Thoracic aorta (tissue), 2 donors: ENCODE measurements at places on chromosomes 6 and 20. TPM values are rescaled to one million over a fixed set of nuclear protein-coding genes. Genes with fewer than 3 reads are reported as not detected.

DNA sequence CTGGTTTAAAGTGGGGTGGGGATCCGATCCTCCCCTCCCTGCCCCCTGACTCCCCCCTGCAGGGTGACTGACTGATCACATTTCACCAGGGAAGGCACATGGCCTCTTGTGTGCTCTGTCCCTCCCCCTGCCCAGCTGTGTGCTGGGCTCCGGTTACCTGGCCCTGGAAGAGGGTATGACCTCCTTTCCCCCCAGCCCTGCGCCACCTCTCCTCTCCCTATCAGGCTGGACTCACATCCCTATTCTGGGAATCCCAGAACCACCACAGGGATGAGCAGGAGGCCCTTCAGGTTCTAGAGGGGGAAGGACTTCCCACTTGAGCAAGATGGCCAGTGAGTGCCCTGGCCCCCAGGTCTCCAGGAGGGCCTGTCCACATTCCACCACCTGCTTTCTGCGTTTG, 2.1 kb upstream of the IP6K3 start:
- H3K27ac ChIP-seq, result no peak overlapping the region
- no peaks in the 10 kb centered on the region for H3K27me3 ChIP-seq
- peaks cover 11% of the 10 kb centered on the region for H3K4me1 ChIP-seq
- H3K36me3 ChIP-seq, result no peaks in the 10 kb centered on the region
- no peak overlapping the region for H3K4me3 ChIP-seq
- no peak for DNase-seq

GRCh38 chr6:156438350-156438923, 338.7 kb upstream of the ARID1B start:
- H3K36me3 ChIP-seq, result no peaks in the 10 kb centered on the region
- no peaks in the 10 kb centered on the region for H3K4me1 ChIP-seq
- no peaks in the 10 kb centered on the region for H3K27me3 ChIP-seq
- DNase-seq, result no peak

GRCh38 chr6:17621003-17621402, 20.9 kb downstream of the FAM8A1 start:
- no peak for DNase-seq
- H3K27me3 ChIP-seq, result no peaks in the 10 kb centered on the region
- H3K4me3 ChIP-seq, result no peak overlapping the region
- no peaks in the 10 kb centered on the region for H3K4me1 ChIP-seq
- H3K36me3 ChIP-seq, result peaks cover 22% of the 10 kb centered on the region

DNA sequence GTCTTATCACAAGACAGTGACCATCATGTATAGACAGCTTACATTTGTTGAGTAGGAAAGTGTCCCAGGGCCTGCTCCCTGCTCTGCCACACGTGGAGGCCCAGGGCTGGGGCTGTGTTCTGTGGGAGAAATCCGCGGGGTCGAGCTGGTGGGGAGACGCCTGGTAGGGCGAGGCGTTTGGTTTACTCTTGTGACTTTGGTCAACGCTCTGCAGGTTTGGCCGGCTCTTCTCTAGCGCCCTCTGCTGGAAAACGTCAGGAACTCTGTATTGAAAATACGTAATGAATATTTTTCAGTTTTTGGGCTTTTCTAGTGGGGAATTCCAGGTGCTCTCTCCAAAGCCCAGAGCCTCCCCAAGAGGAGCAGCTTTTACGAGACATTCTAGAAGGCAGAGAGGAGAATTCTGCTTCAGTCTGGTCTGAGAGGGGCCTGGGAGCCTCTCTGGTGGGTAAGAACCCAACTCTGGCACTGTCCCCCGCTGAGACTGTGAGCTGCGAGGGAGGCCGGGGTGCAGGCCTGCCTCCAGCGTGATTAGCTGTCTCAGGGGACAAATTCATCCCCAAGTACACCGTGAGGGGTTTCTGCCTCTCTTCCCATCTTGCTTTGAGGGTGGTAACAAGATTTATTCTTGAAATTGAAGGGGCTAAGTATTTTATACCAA, 112.6 kb upstream of the RALGAPA2 start:
- H3K27ac ChIP-seq, result no peak overlapping the region
- H3K4me3 ChIP-seq, result no peak overlapping the region
- H3K27me3 ChIP-seq, result no peaks in the 10 kb centered on the region
- no peak for DNase-seq

- no peaks in the 10 kb centered on the region for H3K36me3 ChIP-seq
- H3K27ac ChIP-seq, result no peak overlapping the region
- DNase-seq, result no peak
- H3K4me3 ChIP-seq, result no peak overlapping the region
- no peaks in the 10 kb centered on the region for H3K4me1 ChIP-seq
Observed at GRCh38 chr6:23339268-23339667, 769.9 kb downstream of the HDGFL1 start.

The GPX5 gene
- not detected for total RNA-seq

DNA sequence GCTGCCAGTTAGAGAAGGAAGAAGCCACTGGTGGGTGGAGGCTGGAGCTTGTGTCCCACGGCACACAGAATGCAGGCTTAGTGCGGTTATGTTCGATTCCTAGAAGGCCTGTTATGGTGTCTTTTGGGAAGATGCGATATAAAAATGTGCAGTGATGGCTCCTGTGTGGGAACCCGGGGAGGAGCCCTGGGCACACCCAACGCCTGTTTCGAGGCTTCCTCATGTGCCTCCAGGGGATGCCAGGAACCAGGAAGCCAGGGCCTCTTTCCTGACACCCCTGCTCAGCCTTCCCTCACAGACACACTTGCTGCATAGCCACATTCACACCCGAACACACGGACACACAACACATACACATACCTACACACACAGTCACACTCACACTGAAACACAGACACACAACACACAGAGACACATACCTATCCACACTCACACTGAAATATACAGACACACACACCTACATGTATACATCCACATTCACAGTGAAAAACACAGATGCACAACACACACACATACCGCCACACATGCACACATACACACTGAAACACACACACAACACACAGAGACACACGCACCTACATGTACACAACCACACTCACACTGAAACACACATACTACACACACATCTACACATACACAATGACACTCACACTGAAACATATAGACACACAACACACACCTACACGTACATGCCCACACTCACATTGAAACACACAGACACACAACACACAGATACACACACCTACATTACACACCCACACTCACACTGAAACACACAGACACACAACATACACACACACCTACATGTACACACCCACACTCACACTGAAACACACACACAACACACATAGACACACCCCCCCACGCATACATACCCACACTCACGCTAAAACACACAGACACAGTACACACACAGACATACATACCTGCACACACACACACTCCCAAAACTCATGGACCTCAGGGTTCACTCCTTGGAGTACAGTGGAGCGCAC, 1.2 kb upstream of the CST11 start:
- no peak for DNase-seq
- H3K27me3 ChIP-seq, result no peaks in the 10 kb centered on the region
- H3K27ac ChIP-seq, result no peak overlapping the region
- H3K4me3 ChIP-seq, result no peak overlapping the region

DNA sequence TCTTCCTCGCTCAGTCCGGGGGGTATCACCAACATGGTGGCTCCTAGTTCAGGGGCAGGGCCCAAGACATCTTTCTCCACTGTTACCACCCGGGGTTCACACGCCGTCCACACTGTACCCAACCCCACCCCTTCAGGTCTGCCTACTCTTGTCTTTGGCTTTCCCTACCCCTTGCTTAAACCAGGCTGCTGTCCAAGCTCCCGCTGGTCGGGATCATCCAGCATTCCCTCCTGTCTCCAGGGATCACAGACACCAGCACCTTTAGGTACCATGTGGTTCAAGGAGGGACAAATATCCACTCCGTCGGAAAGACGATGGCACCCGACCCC, 395 bp downstream of the NELFE start:
- H3K36me3 ChIP-seq, result peaks cover 59% of the 10 kb centered on the region
- peak overlapping the region; percentile 92 for H3K4me3 ChIP-seq
- peaks cover 23% of the 10 kb centered on the region for H3K4me1 ChIP-seq
- DNase-seq, result no peak
- peak overlapping the region; percentile 94 for H3K27ac ChIP-seq

The ZNF391 gene
- 1.6 TPM for total RNA-seq

The COL9A1 gene
- total RNA-seq, result not detected

The SLX4IP gene
- total RNA-seq, result 5.8 TPM

DNA sequence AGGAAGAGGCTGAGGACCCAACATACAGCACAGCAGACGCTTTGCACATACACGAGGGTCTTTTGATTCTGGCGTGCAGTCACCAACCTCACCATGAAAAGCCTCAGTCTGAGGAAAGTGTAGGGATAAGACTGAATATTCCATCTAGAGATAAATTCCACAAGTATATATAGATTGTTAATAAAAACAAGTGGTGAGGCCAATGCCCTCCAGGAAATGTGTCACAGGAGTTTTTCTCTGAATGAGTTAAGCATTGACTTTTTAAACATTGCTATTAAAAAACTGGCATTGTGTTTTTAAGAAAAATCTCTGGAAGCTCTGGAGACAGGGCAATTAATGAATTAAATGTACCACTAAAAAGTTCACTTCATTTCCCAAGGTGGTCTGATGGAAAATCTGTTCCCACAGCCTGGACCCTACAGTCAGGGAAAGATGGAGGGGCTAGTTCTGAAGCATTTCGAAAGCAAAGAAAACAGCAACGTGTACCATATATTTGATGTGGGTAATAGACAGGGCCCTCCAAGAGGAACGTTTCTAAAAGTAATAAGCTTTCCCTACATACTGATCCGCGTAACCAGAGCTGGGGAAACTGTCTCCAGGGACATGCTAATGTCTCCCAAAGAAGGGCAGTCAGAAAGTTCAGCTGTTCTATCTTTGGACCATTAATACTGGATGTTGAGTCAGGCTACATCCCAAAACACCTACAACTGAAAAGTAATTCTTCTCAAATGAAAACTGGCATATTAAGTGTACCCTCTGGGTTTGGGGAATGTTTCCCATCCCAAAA, 301.1 kb downstream of the FOXC1 start:
- H3K27me3 ChIP-seq, result no peaks in the 10 kb centered on the region
- peak overlapping the region; percentile 20 for H3K4me3 ChIP-seq
- no peaks in the 10 kb centered on the region for H3K36me3 ChIP-seq
- no peak for DNase-seq
- H3K27ac ChIP-seq, result peak overlapping the region; percentile 74

- H3K4me3 ChIP-seq, result no peak overlapping the region
- H3K27ac ChIP-seq, result no peak overlapping the region
- no peaks in the 10 kb centered on the region for H3K4me1 ChIP-seq
- H3K36me3 ChIP-seq, result peaks cover 31% of the 10 kb centered on the region
- no peaks in the 10 kb centered on the region for H3K27me3 ChIP-seq
- no peak for DNase-seq
Observed at GRCh38 chr6:161091972-161092701, 100.6 kb downstream of the MAP3K4 start.

The CFAP61 gene
- total RNA-seq, result not detected

GRCh38 chr6:125077453-125077852, 76.1 kb upstream of the TPD52L1 start:
- H3K4me3 ChIP-seq, result no peak overlapping the region
- H3K4me1 ChIP-seq, result no peaks in the 10 kb centered on the region
- DNase-seq, result no peak
- peaks cover 7% of the 10 kb centered on the region for H3K36me3 ChIP-seq
- H3K27ac ChIP-seq, result no peak overlapping the region

GRCh38 chr20:44092551-44093248, 94.3 kb downstream of the JPH2 start:
- no peaks in the 10 kb centered on the region for H3K36me3 ChIP-seq
- no peak overlapping the region for H3K4me3 ChIP-seq
- no peak overlapping the region for H3K27ac ChIP-seq
- peaks cover 4% of the 10 kb centered on the region for H3K4me1 ChIP-seq

DNA sequence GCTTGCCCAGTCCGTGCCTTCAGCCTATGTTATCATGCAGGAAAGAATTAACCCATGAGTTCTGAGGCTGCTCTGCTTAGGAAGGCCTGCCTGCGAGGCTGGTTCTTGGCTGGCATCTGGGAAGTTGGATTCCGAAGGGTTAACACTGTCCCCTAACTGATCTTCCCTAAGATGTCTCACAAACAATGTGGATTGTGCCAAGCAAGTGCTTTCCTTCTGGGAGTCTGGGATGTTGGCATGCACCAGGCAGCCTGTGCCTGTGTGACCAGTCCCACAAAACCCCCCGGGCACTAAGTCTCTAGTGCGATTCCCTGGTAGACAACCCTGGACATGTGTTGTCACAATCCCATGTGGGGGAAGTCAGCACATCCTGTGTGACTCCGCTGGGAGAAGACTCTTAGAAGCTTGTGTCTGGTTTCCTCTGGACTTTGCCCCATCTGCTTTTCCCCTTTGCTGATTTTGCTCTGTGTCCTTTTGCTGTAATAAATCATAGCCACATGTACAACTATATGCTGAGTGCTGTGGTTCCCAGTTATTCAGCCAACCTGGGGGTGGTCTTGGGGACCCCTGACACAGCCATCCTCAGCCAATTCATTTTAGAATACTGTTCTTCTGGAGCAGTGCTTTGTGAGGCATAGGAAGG, 83.8 kb downstream of the SLC22A23 start:
- no peak overlapping the region for H3K4me3 ChIP-seq
- no peak for DNase-seq
- H3K4me1 ChIP-seq, result no peaks in the 10 kb centered on the region
- no peaks in the 10 kb centered on the region for H3K36me3 ChIP-seq

DNA sequence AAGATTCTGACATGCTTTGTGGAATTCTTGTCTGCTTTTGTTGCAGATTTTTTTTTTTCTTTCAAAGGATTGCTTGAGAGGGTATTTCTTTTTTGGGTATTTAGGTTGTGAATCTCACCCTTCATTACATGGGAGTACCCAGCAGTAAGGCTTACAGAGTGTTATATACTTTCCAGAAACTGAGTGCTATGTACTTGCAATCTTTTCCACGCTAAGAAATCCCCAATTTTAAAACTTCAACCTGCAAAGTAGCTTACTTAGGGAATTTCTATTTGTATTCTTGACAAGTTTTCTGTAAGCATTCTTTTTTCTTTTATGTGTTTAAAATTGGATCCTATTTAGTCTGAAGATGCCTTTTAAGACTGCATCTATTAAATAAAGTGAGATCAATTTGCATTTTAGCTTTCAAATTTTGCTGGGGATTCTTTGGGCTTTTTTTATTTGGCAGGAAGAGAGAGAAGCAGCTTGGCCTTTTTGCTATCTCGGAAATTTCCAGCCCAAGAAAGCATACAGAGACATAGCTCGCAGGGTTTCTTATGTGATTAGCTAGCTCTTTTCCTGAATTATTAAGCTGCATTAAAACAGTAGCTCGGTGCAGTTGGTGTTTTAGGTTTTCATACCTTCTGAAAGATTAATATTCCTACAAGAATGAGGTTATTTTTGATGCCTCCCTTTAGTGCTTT, 42.6 kb downstream of the KCNS1 start:
- H3K4me3 ChIP-seq, result no peak overlapping the region
- H3K36me3 ChIP-seq, result no peaks in the 10 kb centered on the region
- no peaks in the 10 kb centered on the region for H3K27me3 ChIP-seq
- H3K4me1 ChIP-seq, result peaks cover 6% of the 10 kb centered on the region
